ENCODE measurements at places on chromosomes 16 and 17.

DNA sequence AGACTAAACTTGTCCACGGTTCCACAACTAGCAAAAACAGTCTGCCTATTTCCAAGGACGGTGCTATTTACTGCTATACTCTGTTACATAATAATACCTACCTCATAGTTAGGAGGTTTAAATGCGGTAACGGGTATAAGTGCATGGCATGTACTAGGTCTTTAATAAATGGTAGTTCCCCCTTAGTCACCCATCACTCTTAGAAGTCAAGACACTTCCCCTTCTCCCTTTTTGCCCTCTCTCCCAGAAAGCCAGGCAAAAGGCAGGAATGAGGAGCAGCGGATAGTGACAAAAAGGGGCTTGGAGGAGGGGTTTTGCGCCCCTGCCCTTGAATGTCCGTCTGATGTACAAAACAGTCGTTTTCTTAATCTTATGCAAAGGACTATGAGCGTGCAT lies 1.1 kb upstream of the LSM12 start:
- DNase-seq = no peak

DNA sequence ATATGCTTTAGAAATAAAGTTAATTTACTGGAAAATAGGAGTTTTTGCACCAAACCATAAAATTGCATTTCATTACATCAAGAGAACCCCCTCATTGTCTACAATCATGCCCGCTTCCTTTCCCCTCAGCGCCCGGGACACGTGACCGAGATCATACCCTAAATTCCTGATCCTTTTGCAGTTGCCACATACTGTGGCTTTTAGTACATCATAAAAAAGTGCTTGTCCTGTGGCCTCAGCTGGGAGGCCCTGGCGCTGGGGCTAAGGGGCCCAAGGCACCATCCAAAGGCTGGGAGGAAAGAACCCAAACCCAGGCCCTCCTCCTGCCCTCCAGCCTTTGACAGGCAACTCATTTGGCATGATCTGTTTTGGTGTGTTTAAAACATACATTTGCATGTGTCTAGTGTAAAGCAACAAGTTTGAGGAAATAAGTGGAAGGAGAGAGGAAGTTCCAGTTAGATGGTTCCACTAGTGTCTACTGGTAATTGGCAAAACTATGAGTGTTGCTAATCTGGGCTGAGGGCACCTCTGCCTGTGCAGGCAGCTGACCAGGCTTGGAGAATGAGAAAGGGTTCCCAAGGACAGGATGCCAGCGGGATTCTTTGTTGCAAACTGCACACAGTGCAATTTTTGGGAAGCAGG lies 6.0 kb downstream of the CDK5R1 start:
- DNase-seq = no peak

DNA sequence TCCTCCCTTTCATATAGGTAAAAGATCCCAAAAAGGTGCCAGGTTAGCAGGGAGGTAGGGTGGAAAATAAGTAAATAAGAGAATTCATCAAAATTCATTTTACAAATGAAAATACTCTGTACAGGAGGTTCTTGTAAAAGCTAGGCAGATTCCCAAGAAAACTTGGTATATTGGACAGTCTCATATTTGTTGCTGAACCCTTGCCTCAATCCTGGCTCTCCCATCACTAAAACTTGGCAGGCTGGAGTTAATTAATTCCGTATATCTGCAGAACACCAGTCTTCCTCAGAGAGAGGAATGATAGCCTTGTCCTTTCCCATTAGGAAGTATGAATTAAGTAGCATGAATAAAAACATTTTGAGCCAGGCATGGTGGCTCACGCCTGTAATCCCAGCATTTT lies 66.2 kb upstream of the MTMR4 start:
- DNase-seq = no peak

DNA sequence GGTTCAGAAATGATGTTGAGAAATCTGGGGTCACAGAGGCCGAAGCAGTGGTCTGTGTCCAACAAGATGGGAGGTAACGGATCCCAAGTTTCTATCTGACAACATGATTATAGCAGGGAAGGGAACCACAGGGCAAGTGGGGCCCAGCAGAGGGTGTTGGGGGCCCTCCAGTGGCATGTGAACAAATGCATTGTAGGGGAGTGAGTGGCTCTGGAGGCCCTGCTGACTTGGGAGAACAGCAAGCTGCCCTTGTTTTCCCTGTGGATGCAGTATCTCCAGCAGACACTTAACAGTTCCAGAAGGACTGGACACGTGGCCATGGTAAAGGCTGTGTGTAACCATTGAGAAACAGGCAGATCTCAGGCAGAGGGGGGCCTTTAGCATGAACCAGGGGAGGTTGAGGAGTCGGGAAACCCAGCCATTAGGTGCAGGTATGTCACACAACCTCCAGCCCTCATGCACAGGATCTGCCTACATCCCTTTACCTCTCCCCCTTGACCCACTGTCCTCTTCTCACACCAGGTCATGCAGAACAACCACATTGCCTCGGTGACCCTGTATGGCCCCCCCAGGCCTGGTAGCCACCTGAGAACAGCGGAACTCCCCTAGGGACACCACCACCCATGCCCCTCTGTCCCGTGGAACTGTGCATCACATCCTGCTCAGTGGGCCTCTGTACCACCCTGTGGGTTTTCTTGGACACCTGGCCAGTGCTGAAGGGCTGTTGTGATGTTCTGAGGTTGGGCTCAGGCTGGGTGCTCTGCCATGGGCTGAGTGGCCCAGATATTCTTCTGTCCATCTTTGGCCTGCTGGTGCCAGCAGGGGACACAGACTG lies 4.1 kb downstream of the B3GNT9 start:
- DNase-seq = no peak

DNA sequence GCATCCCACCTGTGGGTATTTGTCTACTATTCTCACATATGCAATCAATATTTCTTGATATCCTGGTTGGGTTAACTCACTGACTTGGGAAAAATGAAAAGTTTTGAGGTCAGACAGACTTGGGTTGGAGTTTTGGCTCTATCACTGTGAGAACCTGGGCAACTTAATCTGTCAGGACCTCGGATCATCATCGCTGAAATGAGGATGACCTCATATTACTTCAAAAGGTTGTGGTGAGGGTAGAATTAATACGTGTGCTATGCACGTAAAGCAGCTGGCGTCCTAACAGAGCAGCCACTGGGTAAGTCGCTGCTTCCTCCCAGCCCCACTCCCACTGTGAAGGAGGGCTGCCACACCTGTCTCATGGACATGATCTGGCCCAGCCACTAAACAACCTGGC lies 57.3 kb downstream of the COG7 start:
- DNase-seq = no peak

DNA sequence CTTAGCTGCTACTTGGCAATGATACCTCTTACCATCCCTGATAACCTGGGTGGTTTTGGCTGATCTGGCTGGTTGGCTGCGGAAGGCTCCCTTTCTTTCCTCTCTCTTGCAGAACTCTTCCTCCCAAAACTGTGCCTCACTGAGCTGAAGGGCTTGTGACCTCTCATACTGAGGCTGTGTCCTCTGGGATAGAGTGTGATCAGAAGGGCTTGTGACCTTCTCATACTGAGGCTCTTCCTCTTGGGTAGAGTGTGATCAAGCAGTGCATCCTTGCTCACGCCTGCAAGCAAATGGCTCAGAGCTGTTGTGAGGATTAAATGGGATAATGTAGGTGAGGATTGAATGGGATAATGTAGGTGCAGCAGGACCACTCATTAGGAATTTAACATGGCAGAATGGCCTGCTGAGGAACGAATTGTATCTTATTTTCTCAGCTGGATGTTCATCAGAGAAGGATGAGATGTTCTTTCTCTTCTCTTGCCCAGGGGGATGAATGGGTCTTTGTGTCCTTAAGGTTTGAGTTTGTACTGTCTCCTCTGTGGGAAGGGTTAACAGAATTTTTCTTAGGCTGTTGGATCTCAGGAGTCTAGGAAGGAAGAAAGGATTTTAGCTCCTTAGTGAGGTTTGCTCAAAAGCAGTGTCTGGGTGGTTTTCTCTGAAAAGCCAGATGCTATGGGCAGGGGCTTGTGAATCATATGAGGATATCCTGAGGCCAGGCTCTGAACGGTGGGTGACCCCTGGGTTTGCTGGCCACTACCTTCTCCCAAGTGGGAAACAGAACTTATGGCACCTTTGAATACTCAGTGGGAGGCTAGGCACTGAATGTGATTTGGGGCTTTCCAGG lies 130.0 kb upstream of the HS3ST2 start:
- no peak for DNase-seq

DNA sequence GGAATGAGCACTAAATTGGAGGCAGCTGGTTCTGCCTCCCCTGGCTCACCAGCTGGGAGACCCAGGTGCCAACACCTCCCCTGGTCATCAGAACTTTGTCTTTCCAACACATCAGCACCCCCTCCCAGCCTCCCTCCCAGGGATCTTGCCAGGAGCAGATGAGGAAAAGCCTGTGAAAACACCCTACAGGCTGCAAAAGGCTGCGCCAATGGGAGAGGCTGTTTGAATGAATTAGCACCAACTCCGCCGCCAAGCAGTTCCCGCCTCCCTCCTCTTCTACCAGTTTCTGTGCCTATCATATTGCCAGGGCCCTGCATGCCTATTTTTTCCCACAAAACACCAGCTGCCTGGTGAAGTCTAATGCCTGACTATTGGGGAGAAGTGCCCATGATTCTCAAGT lies 137.0 kb downstream of the AIPL1 start:
- DNase-seq = no peak

- DNase-seq = no peak
These were observed 10.7 kb downstream of the GALNS start for GRCh38 chr16:88846088-88846487.

DNA sequence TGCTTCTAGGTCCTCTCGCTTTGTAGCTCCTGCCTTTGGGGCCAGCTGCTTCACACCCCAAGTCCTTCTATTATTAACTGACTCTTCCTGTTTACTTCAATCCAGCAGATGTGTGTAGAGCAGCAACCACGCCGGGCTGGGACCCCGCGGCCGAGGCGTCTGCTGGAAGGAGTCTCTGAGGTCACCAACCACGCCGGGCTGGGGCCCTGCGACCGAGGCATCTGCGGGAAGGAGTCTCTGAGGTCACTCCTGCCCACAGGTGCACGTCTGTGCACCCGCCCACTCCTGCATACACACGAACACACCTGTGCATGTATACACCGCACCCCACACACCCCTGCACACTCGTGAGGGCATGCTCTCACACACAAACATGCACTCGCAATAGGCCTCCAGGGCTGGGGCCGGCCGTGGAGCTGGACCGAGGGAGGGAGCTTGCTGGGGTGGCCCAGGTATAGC lies 7.8 kb upstream of the TEX19 start:
- no peak for DNase-seq

DNA sequence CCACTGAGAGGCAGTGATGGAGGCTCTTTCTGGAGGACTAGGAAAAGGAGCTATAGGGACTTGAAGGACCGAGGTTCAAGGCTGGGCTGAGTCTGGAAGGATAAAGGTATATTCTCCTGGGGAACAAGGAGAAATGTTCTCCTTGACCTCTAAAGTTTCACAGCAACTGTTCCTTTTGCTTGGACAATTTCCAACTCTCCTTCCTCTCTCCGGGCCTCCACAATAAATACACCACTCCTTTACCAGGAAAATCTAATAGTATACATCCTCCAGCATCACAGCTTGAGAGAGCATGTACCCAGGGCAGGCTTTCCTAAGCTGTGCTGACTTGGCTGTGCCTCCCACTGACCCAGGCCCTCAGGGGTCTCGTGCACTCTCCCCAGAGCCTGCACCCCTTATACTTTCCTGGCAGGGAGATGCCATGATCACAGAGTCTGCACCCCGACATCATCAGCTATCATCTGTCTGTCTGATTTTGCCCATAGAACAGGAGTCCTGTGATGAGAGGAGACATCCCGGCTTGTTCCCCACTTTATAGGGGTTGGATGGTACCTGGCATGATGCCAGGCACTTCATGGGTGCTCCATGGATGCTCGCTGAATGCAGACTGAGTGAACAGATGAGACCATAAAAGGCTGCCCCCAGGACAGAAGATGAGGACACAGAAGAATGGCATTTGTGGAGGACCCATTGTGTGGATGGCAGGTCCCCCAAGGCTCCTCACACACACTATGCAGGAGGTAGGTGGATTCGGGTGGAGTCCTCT lies 582.6 kb upstream of the CDH5 start:
- DNase-seq = no peak

DNA sequence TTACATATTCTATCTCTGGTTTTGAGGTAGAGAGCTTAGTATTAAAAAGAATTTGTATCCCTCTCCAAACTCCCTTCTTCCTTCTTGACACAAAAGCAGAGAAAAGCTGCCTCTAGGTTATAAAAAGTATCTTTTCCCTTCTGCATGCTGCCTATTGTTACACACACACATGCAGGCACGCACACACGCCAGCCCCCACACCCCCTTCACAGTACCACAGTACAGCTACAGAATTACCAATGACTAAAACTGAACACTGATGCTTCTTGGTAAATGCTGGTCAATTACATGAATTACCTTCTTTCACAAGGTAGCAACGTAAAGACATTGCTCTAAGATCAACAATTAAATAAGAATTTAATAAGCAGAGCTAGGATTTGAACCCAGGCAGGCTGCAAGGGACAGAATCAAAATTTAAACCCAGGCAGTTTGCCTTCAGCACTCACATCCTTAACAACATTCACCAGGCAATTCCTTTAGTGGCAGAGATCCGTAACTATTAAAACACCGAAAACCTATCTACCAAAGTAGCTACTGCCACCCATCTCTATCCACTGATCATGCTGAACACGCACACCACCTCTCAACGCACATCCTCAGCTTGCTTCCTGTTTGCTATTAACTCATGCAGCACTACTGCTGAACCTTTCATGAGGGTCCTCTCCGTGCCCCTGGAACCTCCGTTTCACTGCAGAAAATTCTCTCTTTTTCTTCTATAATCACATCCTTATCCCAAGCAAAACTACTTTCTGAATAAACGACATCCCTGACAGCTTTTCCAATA lies 37.8 kb downstream of the YWHAE start:
- no peak for DNase-seq

GRCh38 chr16:71230122-71230845 lies at the start of gene HYDIN:
Gene HYDIN (minus strand): TSS chr16:71230722. CDS start chr16:71186895, 43,827 bp downstream.
- peak; percentile 78 for DNase-seq

DNA sequence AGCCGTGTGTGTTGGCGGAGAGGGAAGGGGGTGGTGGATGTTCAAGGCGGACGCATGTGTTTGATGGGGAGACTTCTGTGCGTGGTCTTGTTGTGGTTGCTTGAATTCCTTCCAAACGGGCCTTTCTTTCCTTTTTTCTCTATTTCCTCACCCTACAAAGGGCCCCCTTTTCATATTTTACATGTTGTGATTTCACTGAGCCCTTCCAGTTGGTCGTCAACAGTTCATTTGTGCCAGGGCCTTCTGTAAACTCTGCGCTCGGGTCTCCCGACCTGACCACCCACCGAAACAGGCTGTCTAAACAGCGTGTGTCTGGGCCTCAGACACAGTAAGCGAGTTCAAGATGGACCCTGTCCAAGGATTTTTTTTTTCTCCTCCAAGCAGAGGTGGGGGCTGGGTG lies 228.4 kb downstream of the IRF8 start:
- DNase-seq = no peak

DNA sequence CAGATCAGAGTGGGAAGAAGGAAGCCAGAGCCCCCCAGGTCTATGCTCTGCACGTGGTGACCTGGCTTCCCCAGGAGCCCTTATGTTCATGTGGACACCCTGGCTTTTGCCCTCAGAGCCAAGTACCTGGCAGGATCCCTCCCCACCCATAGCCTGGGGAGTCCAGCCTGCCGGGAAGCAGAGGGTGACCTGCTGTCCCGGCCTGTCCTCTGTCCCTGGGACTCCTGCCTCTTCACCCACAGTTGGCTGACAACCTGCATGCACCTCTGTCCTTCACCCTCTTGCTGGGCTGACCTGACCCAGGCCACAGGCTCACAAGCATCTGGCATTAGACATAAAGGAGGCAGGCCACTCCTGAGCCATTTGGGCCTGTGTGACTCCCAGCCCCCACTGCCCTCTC lies 60.2 kb downstream of the SMPD3 start:
- DNase-seq = no peak

- no peak for DNase-seq
These were observed 11.3 kb downstream of the NUBP1 start for GRCh38 chr16:10754941-10755340.

All from NCI-H1092 (cell line).